ENCODE measurements at places on chromosomes 11 and 22.
A peak's percentile ranks its signal among the peaks of the same experiment; 100 is the strongest.

DNA sequence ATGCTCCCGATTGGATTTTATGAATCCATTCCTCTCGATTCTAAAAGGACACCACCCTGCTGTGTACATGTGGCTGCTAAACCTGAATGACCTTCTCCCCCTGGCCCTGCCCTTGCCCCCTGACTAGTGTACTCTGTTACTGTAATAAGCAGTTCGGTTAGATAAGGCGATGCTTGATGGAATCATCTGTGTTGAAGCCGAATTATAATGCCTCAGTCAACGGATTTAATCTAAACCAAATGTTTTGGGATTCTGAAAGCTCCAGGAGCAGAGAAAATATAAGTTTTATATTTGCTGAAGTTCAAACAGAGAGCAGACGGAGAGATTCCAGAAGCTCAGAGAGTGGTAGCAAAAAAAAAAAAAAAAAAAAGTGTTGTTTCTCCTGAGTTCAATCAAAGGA lies 275.4 kb upstream of the MPPED2 start:
- no peak for DNase-seq

DNA sequence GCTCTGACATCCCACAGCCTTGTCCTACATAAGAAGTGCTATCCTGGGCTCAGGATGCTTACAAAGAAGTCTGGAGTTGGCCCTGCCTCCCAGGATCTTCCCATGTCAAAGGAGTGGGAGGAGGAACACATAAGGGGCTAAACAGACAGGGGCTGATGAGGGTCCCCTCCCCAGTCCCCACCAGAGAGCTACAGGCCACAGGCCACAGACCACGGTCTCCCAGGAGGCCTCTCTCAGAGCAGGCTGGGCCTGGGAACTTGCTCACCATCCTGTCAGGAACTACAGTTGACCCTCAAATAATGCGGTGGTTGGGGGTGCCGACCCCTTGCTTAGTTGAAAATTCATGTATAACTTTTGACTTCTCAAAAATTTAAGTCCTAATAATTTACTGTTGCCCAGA lies 315.5 kb downstream of the NTM start:
- no peak for DNase-seq

DNA sequence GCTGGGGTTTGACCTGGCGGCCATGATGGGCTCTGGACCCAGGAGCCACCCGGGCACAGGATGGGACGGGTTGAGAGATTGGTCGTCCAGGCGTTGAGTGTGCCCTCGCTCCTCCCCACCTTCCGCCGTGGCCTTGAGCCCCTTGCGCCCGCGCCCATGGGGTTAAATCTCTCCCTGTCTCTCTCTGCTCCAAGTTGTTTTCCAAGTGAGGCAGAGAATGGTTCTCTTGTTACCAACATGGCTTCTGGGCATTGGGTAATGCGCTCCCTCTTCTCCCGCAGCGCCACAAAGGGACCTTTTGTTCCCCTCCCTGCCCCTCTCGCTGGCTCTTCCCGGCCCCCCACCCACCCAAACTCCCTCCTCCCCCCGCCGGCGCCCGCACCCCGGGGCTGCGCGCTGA lies 18.8 kb upstream of the PICK1 start:
- no peak for DNase-seq

DNA sequence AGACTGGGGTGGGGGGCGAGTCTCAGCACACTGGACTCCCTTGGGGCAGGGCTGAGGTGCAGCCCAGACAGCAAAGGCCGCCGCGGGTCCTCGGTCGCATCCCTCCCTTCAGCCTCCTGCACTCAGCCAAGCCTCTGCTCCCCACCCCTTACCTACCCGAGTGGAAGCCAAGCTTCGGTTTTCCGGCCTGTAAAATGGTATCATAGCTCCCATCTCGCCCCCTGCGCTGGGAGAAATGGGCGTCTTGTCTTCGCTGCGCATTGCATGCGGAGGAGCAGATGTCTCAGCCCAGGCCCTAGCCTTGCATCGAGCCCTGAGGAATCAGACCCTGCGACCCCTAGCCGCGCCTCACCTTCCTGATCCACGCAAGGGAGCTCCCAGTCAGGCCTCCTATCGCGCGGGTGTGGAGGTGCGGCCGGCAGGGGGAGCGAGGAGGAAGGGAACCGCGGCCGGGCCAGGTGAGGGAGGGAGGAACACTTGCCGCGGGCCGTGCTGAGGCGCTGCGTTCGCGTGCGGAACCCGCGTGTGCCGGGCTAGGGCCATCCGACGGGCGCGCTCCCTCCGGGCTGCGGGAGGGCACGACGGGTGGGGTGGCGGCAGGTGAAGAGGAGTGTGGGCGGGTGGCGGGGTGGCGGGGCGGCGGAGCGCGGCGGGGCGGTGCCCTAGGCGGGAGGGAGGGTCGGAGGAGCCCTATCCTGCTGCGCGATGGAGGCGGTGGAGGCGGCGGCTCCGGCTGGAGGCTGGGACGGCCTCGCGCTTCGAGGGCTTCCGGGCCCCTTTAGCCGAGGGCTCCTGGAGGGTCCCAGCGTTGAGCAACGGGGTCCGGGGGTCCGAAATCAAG lies 4.1 kb upstream of the TBX1 start:
- peak; percentile 34 for DNase-seq

DNA sequence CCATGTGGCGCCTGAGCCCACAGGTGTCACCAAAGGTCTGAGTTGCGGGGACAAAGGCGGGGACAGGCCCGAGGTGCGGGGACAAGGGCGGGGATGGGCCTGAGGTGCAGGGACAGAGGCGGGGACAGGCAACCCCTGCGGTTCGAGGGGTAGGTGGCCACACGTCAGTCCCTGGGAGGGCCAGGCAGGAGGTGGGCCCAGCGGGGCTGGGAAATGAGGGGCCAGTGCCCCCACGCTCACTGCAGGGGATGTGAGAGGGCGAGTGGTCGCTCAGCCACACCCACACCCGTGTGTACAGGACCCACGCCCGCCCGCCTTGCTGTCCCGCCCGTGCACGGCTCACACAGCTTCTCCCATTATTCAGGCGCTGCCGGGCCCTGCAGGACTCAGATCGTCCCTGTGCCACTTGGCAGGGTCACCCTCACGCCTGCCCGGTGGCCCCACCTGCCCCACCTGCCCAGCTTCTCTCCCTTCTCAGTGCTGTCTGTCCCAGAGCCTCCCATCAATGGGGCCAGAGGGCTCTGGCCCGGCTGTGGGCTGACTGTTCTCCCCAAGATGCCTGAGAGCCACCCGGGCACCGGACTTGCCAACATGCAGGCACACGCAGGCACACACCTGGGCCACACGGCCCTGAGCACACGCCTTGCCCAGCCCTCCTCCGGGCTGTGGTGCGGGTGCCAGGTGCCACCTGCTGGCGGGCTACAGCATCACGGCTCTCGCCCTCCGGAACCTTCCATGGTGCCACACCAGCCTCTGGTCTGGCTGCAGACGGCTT lies 14.2 kb upstream of the MUC6 start:
- peak; percentile 64 for DNase-seq

- DNase-seq, result no peak
Observed at GRCh38 chr22:37343863-37344734, 61.8 kb downstream of the CYTH4 start.

DNA sequence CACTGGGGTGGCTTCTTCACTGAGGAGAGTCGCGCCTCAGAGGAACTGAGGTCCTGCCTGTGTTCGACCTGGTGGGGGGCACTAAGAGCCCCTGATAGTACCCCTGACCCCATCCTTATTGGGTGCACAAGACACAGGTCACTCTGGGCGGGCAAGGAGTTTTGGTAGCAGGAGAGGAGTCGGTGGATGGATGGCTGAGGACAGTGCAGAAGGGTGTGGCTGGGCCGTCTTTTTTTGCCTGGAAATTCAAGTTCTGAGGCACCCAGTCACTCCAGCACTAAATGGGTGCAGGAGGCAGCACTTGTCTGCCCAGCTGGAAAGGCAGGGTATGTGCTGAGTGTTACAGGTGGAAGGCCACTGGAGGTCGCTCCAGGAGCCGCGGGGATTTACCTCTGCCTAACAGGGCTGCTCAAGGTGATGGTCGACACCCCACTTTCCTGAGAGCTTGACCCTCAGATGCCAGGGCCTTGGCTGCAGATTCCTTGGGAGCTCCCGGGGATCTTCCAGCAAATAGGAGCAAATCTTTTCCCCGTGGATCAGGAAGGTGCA lies 960 bp downstream of the TSSC4 start:
- DNase-seq, result no peak

- no peak for DNase-seq
Observed at GRCh38 chr11:28512143-28512756, 404.1 kb downstream of the METTL15 start.

DNA sequence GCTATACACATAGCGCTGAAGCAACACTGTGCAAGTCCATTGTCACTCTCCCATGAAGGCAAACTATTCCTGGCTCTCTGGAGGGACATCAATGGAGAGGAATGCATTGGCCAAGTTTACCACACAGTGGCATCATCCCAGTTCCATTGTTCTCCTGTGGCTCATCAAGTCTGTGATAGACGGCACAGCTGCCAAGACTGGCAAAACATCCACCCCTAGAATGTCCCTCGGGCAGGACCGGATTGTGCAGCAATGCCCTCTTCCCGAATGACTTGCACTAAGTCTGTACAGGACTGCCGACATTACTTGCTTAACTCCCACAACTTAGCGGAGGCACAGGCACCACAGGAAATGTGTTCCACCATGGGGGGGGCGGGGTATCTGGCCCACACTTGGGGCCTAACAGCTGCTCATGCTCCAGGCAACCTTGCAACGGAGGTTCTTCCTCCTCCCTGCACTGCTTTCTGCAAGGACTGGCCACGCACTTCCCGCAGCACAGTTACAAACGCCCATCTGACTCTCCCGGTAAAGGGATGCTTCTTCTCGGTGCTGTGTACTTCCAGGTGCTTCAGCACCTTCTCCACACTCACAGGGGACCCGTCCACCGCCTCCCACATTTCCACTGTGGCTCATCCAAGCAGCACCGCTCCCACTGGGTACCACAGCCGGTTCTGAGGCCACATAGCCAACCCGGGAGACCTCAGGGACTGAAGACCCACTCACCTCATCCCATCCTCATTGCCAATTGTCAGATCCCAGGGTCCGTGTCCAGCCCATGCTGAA lies 1309.6 kb upstream of the RAG2 start:
- DNase-seq, result no peak
